Hematopoietic multipotent progenitor cell (in vitro differentiated cells): ENCODE measurements at places on chromosomes 2 and 18.

GRCh38 chr2:191923652-191923997 lies 76.7 kb upstream of the CAVIN2 start:
- DNase-seq, result no peak

GRCh38 chr2:96326990-96327820 lies 2.1 kb downstream of the ITPRIPL1 start:
- DNase-seq, result no peak

DNA sequence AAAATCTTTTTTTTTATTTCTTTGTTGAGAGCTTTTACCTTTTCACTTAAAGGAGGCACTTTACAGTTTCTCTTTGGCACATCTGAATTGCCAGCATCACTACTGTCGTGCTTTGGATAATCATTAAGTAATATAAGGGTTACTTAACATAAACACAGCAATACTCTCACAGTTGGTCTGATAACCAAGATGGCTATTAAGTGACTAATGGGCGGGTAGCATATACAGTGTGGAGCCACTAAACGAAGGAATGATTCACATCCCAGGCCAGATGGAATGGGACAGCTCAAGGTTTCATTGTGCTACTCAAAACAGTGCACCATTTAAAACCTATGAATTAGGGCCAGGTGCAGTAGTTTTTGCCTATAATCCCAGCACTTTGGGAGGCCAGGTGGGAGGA lies 28.1 kb downstream of the USP37 start:
- no peak for DNase-seq

DNA sequence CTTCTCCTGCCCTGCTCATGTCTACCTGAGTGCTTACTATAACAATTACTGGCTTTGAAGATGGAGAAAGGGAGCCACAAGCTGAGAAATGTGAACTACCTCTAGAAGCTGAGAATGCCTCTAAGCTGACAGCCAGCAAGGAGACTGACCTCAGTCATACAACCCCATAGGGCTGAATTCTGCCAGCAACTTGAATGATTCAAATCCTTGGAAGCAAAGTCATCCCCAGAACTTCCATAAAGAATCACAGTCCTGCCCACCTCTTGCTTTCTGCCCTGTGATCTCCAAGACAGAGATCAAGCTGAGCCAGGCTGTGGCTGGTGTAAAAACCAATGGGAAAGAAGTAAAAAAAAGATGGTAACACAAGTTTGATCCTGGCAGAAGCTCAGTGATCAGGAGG lies 288.2 kb upstream of the SPHKAP start:
- no peak for DNase-seq

DNA sequence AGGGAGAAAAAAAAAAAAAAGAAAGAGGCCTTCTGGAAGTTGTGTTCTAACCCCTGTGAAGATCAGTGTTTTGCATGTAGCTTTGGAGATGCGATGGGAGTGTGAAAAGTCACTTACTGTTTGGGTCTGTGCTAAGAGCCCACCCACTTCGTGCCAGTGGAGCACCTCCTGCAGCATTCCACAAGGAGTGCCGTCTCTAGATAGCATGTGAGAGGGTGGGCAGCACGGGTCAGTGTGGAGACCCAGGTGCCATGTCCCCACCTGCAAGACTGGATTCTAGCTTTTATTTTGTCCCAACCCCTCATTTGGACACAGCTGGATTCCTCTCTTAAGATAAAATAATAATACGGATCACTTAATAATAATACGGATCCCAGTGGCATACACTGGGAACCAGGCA lies 12.5 kb upstream of the TMEM185B start:
- no peak for DNase-seq

GRCh38 chr18:2898186-2898640 lies 51.4 kb downstream of the EMILIN2 start:
- DNase-seq, result no peak

DNA sequence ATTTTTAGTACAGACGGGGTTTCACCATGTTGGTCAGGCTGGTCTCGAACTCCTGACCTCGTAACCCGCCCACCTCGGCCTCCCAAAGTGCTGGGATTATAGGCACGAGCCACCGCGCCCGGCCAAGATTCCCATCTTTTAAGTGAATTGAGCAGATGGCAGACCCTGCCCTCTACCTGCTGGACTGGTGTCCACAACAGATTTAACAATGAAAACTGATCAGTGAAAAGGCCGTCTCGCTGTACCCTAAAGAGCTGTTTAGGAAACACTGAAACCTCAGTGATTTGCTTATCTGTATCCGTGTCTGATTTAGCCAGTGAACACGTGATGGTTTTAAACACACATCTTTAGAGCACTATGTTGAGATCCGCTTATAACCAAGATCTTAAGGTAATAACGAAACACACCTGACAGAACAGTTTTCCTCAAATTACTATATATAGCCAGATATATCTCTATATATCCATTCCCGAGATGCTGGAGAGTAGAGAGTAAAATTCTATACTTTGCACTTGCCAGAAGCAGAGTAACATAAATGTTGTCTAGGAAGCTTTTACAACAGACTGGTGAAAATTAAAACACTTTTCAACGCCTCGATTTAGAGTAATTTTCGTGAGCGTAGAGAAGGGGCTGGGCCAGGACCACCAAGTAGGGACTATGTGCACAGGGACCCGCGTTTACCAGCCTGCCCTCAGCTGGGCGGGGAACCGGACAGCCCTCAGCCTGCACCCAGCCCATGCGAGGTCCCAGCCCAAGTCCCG lies 594 bp downstream of the FAM161A start:
- DNase-seq, result peak; percentile 14

GRCh38 chr2:75432761-75433361 lies 127.9 kb downstream of the EVA1A start:
- no peak for DNase-seq

- no peak for DNase-seq
These were observed 93.5 kb downstream of the TMEM18 start for GRCh38 chr2:583666-584065.

DNA sequence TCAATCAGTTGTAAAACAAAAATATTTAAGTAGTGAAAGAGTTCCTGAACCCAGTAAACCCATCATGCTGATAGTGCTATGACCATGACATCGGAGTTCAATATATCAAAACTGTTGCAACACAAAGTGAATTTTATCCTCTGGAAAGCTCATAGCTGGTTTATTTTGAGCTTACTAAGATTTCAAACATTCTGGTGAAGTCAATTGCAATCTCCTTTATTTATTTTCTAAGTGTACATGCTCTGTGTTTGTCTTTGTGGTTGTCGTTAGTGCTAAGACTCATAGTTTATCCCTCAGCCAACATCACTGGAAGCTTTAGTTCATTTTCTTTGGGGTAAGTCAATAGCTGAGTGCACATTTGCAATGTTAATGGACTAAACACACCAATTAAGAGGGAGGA lies 91.9 kb downstream of the QPCT start:
- DNase-seq, result no peak

DNA sequence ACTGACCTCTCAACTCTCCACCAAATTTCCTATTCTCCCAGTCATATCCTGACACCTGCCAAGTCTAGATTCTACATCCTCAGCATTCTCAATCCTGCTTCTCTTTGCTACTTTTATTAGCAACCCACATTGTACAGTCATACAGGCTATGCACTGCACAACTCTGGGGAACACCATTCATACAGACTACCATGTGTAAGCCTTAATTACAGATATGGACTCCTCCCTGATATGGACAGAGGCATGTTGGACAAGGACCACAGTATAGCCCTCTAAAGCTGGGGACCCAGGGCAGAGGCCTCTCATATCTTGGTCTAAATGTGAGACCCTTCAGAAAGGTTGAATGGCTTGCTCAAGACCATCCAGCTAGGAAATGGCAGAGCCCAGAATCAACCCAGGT lies 36.3 kb downstream of the BOLA3 start:
- no peak for DNase-seq
